ENCODE measurements at places on chromosomes 7 and 10. TPM values are rescaled to one million over a fixed set of nuclear protein-coding genes. Genes with fewer than 3 reads are reported as not detected.

GRCh38 chr7:158705234-158705850 lies 738 bp upstream of the NCAPG2 start:
- 0 out of 2 replicates have a peak overlapping the region, but pooled peaks have one; percentile 37 for H3K27ac ChIP-seq
- peaks cover 24% of the 10 kb centered on the region for H3K36me3 ChIP-seq
- H3K4me3 ChIP-seq = peak overlapping the region; percentile 72
- peaks cover 41% of the 10 kb centered on the region for H3K4me1 ChIP-seq
- peak; percentile 33 for DNase-seq
- no peaks in the 10 kb centered on the region for H3K27me3 ChIP-seq

DNA sequence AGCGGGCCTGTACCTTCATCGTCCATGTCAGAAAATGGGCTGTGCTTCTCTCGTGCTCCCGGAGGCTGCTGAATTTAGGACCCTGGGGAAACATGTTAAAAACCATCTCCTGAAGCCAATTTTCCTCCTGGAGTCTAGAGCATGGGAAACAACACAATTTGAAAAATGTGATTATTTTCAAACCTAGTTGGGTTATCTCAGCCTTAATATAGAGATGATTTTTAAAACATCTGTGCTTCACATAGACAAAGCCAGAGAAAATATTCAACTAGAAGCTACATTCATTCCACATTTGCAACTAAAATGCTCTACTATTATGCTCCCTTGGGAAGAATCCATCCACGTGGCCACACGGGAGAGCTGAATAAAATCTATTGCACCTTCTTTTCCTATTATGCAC lies 225.9 kb upstream of the TMEM72 start:
- H3K27ac ChIP-seq = no peak overlapping the region
- no peaks in the 10 kb centered on the region for H3K27me3 ChIP-seq
- DNase-seq = no peak
- H3K36me3 ChIP-seq = no peaks in the 10 kb centered on the region
- peaks cover 15% of the 10 kb centered on the region for H3K4me1 ChIP-seq
- no peak overlapping the region for H3K4me3 ChIP-seq

DNA sequence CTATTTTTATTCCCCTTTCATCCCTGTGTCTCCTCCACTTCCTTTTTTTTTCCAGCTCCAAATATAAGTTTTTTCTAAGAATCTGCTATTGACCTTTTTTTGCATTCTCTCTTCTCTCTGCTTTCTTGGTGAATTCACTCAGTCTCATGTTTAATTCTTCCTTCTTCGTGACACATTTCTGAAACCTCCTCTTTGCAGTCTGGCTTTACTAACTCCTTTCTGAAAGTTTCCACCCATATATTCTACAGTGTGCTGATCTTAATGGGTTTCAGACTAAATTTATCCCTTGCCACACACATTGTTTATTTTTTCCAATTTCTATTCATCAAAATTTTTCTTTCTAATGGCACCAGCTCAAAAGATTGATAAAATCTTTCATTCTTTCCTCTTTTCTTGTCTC lies 47.8 kb upstream of the CALD1 start:
- H3K27me3 ChIP-seq = peaks cover 2% of the 10 kb centered on the region
- no peak overlapping the region for H3K4me3 ChIP-seq
- no peaks in the 10 kb centered on the region for H3K36me3 ChIP-seq

DNA sequence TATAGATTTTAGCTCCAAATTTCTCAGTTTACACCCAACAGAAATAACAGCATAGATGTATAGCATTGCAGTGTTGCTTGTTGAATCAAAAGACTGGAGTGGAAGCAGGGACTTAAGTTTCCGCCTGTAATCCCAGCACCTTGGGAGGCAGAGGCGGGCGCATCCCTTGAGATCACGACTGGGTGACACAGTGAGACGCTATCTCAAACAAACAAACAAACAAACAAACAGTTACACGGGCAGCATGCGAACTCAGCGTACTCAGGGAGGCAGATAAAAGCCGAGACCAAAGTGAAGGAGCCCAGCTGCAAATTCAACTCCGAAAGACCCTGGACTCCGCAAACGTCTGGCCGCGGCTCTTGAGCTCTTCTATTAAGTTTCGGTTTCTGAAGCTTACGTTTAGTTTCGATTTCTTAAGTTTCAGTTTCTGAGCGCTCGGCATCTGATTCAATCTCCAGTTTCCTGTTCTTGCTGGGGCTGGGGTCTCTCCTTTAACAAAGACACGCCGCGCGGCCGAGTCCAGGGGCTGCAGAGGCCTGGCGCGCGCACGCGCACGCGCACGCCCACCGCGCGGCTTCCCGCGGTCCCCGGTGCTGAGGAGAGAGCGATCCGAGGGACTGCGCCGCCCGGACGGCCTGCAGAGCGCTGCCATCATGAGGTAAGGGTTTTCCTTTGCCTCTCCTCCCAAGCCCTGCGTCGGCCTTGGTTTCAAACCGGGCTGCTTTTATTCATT lies at the start of gene IFIT5:
Gene IFIT5, plus strand, starts transcription at position 423 of the 733 bp plus-strand sequence. Its CDS starts 231 bp downstream, at position 654.
- peaks cover 22% of the 10 kb centered on the region for H3K4me1 ChIP-seq
- peak; percentile 72 for DNase-seq
- H3K36me3 ChIP-seq = peaks cover 11% of the 10 kb centered on the region
- H3K27ac ChIP-seq = peak within 1 kb of the TSS; percentile 94

DNA sequence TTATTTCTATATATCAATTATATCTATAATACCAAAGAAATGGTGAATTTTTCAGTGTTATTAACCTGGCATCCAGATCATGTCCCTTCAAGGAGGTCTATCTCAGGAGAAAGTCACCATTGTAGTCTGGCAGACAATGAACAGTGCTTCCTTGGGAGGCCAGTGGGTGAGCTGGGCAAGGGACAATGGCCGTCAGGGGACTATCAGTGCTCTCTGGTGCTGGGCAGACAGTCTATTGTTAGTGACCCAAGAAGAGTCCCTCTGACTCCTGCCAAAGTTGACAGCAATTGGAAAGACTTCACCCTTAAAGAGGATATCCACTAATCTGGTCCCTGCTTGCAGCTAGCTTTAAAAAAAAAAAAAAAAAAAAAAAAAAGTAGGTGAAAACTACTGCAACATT lies 7.1 kb downstream of the JAZF1 start:
- H3K4me3 ChIP-seq = no peak overlapping the region
- H3K27ac ChIP-seq = no peak overlapping the region
- peaks cover 81% of the 10 kb centered on the region for H3K4me1 ChIP-seq
- no peak for DNase-seq

- H3K4me3 ChIP-seq = no peak overlapping the region
- H3K27me3 ChIP-seq = peaks cover 4% of the 10 kb centered on the region
- peaks cover 49% of the 10 kb centered on the region for H3K36me3 ChIP-seq
- H3K27ac ChIP-seq = no peak overlapping the region
- H3K4me1 ChIP-seq = peaks cover 20% of the 10 kb centered on the region
Observed at GRCh38 chr10:33098951-33099663, 141.1 kb upstream of the ITGB1 start.

DNA sequence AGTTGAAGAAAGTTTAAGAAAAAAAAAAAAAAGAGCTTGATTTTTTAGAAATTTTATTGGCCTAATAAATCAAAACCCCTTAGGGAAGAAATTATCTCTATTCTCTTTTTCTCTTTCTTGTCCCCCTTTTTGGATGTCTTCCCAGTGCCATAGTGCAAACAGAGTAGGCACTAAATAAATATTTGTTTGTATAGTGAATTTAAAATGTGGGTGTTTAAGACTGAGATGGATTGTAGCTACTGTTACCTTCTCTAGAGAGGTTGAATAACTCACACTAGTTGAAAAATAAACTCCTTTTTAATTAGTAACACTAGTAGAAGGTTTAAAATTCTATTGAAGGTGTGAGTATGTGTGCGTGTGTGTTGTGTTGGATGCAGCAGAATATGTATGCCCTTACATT lies 783.8 kb downstream of the NXPH1 start:
- H3K27ac ChIP-seq = no peak overlapping the region
- H3K27me3 ChIP-seq = no peaks in the 10 kb centered on the region
- no peak for DNase-seq
- no peak overlapping the region for H3K4me3 ChIP-seq

- no peak for DNase-seq
- no peaks in the 10 kb centered on the region for H3K4me1 ChIP-seq
Observed at GRCh38 chr7:49995681-49996080, 97.4 kb downstream of the ZPBP start.

DNA sequence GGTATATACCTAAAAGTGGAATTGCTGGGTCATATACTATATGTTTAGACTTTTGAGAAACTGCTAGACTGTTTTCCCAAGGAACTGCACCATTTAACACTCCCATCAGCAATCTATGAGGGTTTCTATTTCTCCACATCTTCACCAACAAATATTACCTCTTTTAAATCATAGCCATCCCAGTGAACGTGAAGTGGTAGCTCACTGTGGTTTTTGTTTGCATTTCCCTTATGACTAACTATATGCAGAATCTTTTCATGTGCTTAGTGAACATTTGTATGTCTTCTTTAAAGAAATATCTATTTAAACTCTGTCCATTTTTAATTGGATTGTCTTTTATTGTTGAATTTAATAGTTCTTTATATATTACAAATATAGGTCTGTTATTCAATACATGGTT lies 115.8 kb upstream of the SEC61G start:
- H3K27ac ChIP-seq = no peak overlapping the region
- no peaks in the 10 kb centered on the region for H3K36me3 ChIP-seq
- DNase-seq = no peak
- H3K4me3 ChIP-seq = no peak overlapping the region
- no peaks in the 10 kb centered on the region for H3K27me3 ChIP-seq

GRCh38 chr10:32954545-32955298 lies 3.3 kb downstream of the ITGB1 start:
- H3K27me3 ChIP-seq = no peaks in the 10 kb centered on the region
- H3K4me1 ChIP-seq = peaks cover 77% of the 10 kb centered on the region
- H3K4me3 ChIP-seq = peak overlapping the region; percentile 76
- H3K36me3 ChIP-seq = no peaks in the 10 kb centered on the region
- H3K27ac ChIP-seq = peak overlapping the region; percentile 55
- DNase-seq = no peak

GRCh38 chr7:44150966-44151941 lies 10.1 kb upstream of the MYL7 start:
- peaks cover 11% of the 10 kb centered on the region for H3K27me3 ChIP-seq
- no peaks in the 10 kb centered on the region for H3K36me3 ChIP-seq
- DNase-seq = peak; percentile 3
- peaks cover 14% of the 10 kb centered on the region for H3K4me1 ChIP-seq
- H3K4me3 ChIP-seq = no peak overlapping the region

GRCh38 chr10:30241422-30242110 lies 107.5 kb downstream of the MTPAP start:
- H3K36me3 ChIP-seq = no peaks in the 10 kb centered on the region
- H3K4me1 ChIP-seq = no peaks in the 10 kb centered on the region
- DNase-seq = no peak
- H3K27ac ChIP-seq = no peak overlapping the region
- no peaks in the 10 kb centered on the region for H3K27me3 ChIP-seq

GRCh38 chr7:24517166-24517565 lies 56.1 kb upstream of the PALS2 start:
- no peak overlapping the region for H3K4me3 ChIP-seq
- H3K27ac ChIP-seq = no peak overlapping the region
- H3K27me3 ChIP-seq = peaks cover 7% of the 10 kb centered on the region
- DNase-seq = no peak
- peaks cover 18% of the 10 kb centered on the region for H3K36me3 ChIP-seq

- no peak overlapping the region for H3K27ac ChIP-seq
- H3K27me3 ChIP-seq = no peaks in the 10 kb centered on the region
- H3K36me3 ChIP-seq = no peaks in the 10 kb centered on the region
- DNase-seq = peak; percentile 59
- H3K4me1 ChIP-seq = no peaks in the 10 kb centered on the region
- no peak overlapping the region for H3K4me3 ChIP-seq
Observed at GRCh38 chr10:123687758-123688157, 21.6 kb downstream of the GPR26 start.

DNA sequence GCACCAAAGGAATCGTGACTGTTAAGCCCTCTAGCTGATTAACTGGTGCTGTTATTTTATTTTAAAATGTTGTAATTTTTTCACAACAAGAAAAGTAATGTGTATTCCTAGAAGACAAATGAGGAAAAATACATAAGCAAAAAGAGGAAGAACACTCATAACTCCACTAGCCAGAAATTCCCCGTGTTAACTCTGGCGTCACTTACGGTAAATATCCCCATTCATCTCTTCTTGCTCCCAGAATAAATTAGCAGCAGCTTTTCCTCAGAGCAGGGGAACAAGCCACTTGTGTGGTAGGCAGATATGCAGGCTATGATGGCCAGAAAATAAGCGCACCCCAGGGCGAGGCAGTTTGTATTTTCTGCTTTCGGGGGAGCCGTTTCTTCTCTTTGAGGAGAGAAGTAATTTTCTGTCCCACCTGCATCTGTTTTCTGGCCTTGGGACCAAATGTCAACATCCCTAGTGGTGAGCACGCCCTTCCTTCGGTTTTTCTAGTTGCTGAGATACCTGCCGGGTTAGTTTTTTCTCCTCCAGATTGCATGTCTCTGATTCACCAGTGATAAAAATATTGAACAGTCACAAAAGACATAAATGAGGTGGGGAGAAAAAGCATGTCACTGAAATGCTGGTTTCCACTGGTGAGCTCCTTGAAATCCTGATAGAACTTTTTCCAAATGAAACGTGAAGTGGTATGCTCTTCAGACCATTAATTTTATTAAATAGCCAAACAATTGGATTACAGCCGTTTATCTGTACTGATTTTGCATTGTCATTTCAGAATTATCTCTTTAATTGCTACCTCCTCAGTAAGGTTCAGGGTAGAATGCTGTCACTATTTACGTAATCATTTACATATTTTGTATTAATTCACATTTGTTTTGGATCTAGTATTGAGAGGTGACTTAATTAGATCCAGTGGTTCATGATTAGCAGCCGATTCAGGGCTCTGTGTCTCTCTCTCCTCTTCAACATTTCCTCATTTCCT lies 268.1 kb downstream of the CAMK1D start:
- H3K4me1 ChIP-seq = no peaks in the 10 kb centered on the region
- no peaks in the 10 kb centered on the region for H3K27me3 ChIP-seq
- no peak overlapping the region for H3K27ac ChIP-seq
- no peak overlapping the region for H3K4me3 ChIP-seq
- H3K36me3 ChIP-seq = no peaks in the 10 kb centered on the region

GRCh38 chr10:2964632-2965296 lies 102.6 kb upstream of the PFKP start:
- H3K27me3 ChIP-seq = peaks cover 15% of the 10 kb centered on the region
- no peak overlapping the region for H3K4me3 ChIP-seq
- peak overlapping the region; percentile 50 for H3K27ac ChIP-seq
- H3K36me3 ChIP-seq = peaks cover 47% of the 10 kb centered on the region

Gene SPDYE9
- total RNA-seq = not detected

Gene NRCAM
- 2.9 TPM for total RNA-seq

Gene IFIT5
- 2.0 TPM for total RNA-seq

Gene NKX2-3
- total RNA-seq = not detected

Gene RAPGEF5
- 9.9 TPM for total RNA-seq

Gene SLC18A3
- 0.09 TPM for total RNA-seq

Gene CAV2
- 4.3 TPM for total RNA-seq

Gene GIGYF1
- total RNA-seq = 116 TPM

Gene CRYGN
- 1.6 TPM for total RNA-seq

Gene AS3MT
- total RNA-seq = 8.8 TPM

Gene CDNF
- total RNA-seq = 1.4 TPM

Gene IQUB
- total RNA-seq = 0.71 TPM
